ENCODE measurements at places on chromosomes 3 and 15. TPM values are rescaled to one million over a fixed set of nuclear protein-coding genes. Genes with fewer than 3 reads are reported as not detected.

- no peak for DNase-seq
Observed at GRCh38 chr15:48471073-48471472, 139.8 kb downstream of the DUT start.

DNA sequence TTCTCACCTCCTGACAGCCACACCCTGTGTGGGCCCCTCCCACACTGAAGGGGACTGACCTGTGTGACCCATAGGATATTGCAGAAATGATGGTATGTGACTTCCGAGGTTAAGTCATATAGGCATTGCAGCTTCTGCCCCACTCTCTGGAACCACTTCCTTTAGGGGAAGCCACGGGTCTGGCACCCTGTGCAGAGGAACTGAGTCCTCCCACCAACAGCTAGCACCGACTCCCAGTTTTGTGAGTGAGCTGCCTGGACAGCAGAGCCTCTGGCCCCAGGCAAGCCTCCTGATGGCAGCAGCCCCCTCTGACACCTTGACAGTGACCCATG is 24.6 kb upstream of the SLC6A6 start:
- DNase-seq: no peak

Gene CCR3
- total RNA-seq: not detected

- DNase-seq: no peak
Observed at GRCh38 chr15:40372981-40373380, 9.5 kb upstream of the KNSTRN start.

Gene GCHFR
- 6.6 TPM for total RNA-seq

Gene LRRC31
- total RNA-seq: not detected

DNA sequence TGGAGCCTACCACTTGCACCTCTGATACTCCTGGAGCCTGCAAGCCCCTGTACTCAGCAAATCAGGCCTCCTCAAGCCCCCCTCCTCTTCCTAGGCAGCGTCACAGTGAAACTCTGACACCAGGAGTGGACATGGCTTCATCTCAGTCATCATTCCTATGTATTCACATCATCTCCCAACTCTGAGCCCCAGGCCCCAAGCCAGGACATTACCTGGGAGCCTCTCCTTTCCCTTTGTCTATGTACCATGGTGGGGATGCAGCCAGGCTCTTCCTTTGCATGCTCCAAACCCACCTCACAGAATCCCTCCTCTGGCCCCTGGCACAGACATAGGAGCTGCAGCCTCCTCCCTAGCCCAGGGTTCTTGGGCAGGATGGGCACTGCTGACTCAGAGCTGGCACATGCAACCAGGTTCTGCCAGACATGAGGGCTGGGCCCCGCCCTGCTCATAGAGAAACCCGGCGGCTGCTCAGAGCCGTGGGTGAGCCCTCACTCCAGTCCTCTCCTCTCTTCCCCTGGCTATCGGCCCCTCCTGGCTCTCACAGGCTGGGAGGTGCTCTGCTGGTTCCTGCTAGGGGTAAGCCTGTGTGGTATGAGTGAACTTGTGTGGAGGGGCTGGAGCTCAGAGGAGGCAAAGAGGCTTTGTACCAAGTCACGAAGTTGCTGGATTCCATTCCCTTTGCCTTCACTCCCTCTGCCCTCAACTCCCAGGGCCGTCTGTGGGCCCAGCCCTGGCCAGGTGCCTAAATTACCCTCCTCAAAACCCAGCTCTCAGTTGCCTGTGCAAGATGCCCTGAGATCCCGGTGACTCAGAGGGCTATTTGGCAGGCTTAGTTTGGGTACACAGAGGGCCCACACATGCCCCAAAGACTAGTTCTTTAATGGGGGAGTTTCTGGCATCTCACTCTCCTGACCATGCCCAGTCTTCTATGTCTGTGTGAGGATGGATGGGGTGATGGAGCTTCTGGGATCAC is 1.9 kb upstream of the PLCD1 start:
- no peak for DNase-seq

GRCh38 chr3:193984876-193985275 is 151.1 kb upstream of the HES1 start:
- no peak for DNase-seq

Gene RETNLB
- total RNA-seq: not detected

DNA sequence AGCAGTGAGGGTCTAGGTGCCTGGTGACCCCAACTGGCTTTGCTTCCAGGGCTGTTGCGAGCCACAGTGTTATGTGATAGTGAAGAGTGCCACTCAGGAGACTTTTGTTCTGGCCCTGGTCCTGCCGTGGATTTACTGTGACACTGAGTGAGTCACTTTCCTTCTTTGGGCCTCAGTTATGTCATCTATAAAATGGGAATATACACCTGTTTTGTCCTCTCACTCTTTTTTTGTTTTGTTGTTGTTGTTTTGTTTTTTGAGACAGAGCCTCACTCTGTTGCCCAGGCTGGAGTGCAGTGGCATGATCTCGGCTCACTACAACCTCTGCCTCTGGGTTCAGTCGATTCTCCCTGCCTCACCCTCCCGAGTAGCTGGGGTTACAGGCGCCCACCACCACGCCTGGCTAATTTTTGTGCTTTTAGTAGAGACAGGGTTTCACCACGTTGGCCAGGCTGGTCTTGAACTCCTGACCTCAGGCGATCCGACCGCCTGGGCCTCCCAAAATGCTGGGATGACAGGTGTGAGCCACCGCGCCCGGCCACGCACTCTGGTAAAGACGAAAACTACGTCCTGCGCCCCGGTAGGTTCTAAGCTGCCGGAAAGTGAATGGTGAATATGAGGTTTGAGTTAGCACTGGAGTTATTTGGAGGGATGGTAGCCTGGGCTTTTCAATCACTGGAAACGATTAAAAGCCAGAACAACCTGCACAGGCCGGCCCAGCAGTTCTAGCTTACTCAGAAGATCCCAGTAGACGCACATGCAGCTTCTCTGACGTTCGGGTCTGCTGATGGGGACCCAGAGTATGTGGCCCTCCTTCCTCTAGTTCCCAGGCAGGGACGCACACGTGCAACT is 46.6 kb downstream of the BDH1 start:
- no peak for DNase-seq

DNA sequence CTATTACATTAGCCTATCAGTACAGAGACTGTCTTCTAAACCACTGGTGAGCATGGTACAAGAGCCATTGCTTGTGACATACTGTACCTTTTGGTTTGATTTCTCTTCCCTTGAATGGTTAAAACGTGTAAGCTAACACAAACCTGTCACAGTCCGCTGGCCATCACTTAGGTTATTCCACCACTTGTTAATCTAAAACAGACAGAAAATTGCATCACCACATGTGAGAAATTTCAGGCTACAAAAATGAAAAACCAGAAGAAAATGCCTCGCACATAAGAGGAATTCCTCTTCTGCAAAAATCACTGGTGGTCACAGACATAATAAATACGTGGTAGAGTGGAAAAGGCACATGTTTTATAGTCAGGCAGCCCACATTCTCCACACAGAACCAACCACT is 22.1 kb downstream of the PARL start:
- DNase-seq: no peak

GRCh38 chr3:158470944-158471638 is 99.9 kb upstream of the MLF1 start:
- DNase-seq: no peak

DNA sequence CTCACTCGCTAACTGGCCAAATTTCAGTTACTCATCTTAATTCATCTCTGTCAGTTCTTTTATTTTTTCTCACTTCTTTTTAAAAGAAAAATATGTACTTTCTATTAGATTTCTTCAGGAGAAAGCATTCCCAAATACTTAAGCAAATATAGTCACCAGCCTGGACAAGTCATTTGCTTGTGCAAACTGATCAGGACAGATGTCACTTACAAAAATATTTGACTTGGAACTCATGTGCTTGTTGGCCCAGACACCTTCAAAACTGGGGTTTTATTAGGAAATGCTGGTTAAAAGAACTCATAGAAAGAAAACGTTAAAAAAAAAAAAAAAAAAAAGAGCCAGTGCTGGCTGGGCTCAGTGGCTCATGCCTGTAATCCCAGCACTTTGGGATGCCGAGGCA is 31.3 kb upstream of the FOXP1 start:
- DNase-seq: no peak

DNA sequence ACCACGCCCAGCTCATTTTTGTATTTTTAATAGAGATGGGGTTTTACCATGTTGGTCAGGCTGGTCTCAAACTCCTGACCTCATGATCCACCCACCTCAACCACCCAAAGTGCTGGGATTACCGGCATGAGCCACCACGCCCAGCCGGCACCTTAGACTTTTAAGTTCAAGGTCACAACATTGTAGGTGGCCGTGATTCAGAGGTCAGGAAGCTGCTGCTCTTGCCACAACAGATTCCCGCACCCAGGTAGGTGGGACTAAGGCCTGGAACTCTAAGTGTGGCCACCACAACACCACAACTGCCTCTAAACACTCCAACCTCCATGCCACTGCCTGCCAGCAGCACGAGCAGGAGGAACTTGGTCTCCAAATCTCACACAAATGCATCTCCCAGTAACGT is 196.8 kb downstream of the STT3B start:
- no peak for DNase-seq

DNA sequence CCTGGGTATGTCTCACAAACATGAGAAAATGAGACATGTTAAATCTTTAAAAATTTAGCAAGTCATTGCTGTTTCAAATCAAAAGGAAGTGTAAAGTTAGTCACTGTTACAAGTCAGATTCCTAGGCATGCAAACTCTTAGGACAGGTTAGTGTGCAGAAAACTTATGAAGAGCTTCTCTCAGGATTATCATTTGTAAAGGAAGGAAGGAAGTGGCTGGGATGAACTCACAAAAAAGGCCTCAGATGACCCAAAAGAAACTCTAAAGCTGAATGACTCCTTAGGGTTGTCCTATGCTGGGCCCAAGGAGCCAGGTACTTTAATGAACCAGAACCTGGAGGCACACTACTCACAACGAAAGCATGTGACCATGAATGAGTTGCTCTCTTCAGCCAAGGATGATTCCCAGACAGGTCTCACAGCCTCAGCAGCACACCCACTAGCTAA is 25.0 kb downstream of the MSL2 start:
- no peak for DNase-seq

- no peak for DNase-seq
Observed at GRCh38 chr3:187777331-187777941, 32.2 kb upstream of the BCL6 start.

GRCh38 chr3:100057716-100058575 is 56.4 kb downstream of the FILIP1L start:
- DNase-seq: no peak

Gene CACNA2D3
- total RNA-seq: 6.3 TPM

Gene CATSPER2
- total RNA-seq: 0.78 TPM

Gene CHRM5
- total RNA-seq: not detected

DNA sequence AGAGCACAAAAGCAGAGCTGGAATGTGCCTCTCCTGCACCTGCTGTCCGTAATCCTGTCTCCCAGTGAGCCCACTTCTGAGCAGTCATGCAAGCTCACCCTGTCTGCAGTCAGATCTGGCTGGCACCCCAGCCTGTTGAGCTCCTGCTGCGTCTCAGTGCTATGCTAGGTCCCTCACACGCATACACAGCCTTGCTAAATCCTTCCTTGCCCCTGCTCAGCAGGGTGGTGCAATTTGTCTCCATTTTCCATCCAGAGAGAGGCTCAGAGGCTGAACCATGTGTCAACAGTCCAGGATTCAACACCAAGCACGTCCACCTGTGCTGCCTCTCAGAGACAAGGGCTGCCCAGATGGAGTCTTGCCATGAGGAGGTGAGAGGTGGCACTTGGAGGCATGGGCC is 11.0 kb downstream of the POMGNT2 start:
- no peak for DNase-seq

Gene ADAMTS9
- 142 TPM for total RNA-seq

Measured in esophagus muscularis mucosa (tissue), 4 donors.